Transverse colon (tissue), 4 donors: ENCODE measurements at places on chromosomes 7 and 10.

GRCh38 chr7:33065981-33066380 lies 3.4 kb upstream of the NT5C3A start:
- no peak for DNase-seq

DNA sequence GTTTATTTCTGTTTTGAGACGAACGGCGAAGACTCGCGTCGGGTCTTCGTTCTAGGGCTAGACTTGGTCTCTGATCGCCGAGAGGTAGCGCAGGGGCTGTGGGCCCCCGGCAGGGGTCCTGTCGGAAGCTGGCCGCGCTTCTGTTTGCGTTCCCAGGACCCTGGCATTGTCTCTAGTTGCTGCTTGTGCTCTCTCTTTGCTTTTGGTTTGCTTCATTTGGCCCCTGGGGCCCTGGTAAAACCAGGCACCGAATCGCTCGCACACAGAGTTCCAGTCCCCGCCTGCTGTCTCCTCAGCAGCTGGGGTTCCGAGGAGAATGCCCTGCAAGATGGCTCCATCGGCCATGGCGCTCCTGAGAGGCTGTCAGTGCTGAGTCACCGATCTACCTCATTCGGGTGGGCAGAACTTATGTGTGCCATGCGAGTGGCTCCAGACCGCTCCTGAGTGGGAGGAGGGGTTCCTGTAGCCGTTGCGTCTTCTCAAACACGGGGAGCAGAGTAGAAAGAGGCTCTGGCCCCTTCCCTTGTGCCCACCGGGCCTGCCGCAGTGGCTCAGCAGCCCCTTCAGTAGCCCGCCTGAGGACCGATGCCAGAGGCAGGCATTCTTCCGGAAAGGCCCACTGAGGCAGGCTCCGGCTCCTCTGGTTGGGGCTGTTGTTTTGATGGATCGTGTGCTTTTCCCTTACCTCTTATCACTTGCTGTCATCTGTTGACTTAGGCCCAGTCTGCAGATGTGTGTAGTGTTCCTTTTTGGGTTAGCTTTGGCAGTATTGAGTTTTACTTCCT lies 826 bp downstream of the CHPF2 start:
- DNase-seq = no peak

DNA sequence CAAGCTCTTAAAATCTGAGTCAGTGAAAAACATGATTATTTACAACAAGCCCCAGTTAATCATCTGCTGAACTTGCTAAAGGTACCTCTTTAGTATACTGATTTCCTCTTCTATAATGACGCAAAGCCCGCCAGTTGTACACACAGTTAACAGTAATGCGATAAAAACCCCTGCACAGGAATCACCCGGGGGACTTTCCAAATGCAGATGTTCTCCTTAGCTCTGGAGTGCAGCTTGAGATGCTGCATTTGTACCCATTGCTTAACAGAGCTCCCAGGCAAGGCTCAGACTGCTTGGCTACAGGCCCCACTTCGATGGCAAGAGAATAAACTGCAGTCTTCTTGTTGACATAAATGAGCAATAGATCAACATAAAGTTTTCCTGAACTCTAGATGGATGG lies 279.6 kb upstream of the HGF start:
- DNase-seq = no peak

DNA sequence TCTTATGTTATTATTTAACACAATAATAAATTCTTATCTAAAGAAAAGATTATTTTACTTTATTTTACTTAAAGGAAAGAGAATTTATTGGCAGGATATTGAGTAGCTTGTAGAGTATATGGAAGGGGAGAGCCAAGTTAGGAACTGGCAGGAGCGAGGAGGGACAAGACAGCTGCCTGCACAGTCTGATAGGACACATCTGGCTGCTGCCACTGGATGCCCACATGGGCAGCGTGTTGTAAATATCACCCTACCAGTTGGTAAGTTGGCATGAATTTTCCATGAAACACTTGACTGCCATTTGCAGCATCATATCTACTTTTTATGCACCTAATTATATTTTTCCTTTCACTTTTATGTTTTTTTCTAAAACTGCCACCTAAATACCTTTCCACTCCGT lies 19.6 kb downstream of the SRI start:
- no peak for DNase-seq

DNA sequence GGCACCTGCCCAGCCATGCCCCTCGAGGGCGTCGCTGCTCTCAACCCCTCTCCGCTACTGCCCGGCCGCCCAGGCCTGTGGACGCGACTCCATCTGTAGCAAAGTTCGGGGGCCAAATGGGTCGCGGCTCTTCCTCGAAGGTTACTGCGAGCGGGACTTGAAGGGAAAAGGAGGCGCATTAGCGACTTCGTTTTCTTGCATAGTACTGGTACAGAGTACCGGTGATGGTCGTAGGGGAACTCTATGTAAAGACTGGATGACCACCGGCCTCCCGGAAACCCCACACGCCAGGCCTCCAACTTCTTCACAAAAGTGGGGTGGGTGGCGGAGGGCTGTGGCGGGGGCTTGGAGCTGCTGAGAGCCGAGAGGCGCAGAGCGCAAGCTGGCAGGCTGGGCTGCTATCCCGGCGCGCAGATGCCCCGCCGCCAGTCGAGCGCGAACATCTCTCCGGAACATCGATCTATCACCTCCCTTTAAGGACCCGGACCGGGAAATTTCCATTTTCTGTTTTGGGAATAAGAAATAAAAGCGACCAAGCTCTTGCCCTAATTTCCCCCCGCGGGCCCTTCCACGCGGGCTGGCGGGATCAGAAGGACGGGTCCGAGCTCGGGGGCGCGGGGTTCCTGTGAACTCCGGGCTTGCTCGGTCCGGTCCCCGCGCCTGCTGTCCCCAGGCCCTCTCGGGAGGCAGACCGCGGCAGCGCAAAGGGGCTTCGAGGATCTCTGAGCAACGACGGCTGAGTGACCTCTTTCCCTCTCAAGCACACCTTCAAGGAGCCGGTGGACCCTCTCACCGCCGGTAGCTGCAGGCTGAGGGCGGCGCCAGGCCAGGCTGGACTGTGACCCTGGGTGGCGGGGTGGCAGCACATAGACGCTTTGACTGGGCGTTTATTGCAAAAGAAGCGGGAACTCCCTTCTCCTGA lies 12.2 kb upstream of the FEZF1 start:
- peak; percentile 35 for DNase-seq

DNA sequence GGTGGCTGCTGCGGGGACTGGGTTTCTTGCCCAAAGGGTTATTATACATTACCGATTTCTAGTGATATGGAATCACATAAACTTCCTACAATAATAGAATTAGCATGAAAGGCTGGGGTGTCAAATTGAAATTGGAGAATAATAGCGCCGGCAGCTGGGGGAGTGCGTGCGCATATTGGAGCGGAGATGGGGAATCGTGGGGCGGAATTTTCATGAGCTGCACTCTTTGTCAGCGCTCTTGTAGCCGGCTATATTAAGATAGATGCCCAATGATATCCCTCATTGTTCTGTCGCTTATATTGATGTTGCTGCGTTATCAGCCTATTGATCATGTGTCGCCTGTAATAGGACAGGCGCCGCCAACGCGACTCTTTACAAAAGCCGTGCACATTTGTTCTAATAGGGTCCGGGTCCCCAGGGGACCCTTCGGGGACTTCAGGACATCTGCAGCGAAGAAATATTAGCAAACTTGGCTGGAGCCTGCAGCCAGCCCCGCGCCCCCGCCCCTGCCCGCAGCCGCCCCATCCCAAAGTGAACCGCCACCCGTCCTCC lies 5.1 kb downstream of the UNCX start:
- DNase-seq = no peak

- no peak for DNase-seq
Measured at GRCh38 chr7:16816824-16817223, 12.0 kb upstream of the AGR2 start.

DNA sequence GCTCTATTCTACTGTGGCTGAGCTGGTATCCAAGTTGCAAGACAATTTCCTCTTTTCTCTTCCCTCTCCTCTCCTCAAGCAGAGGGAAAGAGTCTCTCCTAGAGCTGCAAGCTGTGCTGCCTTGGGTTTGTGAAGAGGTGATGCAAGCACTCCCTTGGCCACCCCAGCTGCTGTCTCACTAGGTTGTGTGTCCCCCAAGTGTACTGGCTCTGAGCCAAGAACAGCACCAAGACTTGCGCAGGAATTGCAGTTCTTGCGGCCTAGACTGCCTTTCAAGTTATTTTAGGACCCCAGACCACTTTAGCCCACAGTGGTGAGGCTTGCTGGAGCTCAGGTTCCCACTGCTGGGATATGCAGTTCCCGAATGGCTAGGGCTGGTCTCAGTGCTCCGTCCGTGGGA lies 411.6 kb downstream of the DPP6 start:
- no peak for DNase-seq

DNA sequence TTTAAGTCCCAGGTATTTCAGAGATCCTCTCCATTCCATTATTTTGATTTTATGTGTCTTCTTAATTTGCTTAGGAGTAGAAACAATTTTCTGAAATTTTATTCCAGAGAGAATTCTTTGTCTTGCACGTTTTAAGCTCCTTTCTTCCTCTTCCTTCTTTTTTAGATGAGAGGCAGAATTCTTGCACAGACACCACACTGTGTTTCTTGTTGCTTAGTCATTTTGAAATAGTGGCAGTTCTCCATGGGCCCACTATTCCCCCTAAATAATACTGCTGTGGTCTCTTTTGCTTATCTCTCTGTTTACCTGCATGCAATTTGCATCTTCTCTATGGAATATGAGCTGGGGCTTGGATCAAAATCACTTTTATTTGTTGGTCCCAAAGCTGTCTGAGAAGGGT lies 54.3 kb upstream of the WAC start:
- no peak for DNase-seq

DNA sequence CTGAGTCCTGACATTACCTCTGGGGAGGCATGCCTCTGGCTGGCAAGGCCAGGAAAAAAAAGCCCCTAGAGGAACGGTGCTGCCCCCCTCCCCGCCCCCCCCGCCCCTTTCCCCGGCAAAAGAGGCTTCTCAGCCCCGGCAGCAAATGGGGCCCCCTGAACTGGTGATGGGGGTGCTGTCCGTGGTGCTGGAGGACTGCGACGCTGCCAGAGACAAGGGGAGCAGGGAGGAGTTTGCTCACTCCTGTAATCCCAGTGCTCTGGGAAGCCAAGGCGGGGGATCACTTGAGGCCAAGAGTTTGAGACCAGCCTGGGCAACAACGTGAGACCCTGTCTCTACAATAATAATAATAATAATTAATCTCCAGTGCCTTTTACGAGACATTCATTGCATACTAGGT lies 23.7 kb downstream of the SRRM3 start:
- DNase-seq = no peak

DNA sequence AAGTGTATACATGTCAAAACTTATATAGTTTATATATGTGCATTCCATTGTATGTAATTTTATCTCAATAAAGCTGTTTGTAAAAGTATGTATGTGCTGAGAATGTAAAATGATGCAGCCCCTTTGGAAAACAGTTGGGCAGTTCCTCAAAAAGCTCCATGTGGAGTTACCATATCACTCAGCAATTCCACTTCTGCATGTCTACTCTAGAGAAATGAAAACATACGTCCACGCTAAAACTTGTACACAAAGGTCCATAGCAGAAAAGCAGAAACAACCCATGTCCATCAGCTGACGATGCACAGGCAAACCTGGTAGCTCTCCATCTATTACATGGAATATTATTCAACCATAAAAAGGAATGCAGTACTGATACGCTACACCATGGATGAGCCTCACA lies 8.3 kb upstream of the RGS10 start:
- no peak for DNase-seq

DNA sequence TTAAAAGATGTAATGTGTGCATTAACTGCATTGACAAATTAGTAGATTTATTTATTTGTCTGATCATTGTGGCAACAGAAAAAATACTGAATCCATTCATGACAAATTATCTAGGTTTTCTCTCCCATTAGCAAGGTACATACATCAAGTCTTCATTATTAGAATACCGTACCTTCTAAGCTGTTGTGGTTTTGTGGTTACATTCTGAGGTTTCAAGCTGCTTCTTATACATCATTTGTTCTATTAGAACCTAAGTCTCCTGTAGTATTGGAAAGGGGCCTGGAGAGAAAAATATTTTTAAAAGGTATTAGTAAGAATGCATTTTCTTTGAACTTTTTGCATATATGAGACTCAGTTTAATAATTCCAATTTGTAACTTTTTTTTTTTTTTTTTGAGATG lies 26.3 kb upstream of the CACNB2 start:
- no peak for DNase-seq

DNA sequence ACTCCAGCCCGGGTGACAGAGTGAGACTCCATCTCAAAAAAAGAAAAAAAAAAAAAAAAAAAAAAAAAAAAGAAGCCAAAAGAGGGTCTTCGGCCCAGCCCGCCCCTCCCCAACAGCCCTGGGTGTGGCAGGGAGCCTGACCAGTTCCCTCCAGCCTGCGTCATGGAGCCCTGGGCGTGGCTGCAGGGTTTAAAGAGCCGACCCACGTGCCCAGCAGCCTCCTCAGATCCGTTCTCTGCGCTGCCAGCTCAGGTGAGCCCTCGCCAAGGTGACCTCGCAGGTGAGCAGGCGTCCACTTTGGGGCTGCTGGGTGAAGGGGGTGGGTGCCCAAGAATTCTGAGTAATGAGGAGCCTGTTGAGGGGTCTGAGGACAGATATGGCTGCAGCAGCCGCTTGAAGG lies at the start of gene FXYD4:
Gene FXYD4, plus strand, starts transcription at position 219 of the 400 bp plus-strand sequence. CDS start 2,111 bp downstream, outside the sequence.
- peak; percentile 74 for DNase-seq

DNA sequence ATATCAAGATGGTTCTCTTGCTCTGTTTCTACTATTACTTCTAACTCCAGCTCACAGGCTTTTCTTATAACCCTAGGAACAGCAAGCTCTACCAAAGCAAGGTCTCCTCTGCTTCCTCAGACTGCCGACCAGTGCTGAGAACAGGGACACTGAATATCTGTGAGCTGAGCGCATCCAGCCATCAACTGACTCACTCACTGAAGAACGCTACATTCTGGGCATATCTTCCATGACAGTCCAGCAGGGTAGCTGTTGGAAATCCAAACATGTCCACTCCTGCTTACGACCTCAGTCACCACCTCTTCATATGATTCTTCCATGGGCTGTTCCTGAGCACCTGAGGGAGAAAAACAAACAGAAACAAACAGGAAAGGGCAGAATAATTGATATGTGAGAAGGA lies 2.8 kb downstream of the ZNF32 start:
- DNase-seq = no peak

DNA sequence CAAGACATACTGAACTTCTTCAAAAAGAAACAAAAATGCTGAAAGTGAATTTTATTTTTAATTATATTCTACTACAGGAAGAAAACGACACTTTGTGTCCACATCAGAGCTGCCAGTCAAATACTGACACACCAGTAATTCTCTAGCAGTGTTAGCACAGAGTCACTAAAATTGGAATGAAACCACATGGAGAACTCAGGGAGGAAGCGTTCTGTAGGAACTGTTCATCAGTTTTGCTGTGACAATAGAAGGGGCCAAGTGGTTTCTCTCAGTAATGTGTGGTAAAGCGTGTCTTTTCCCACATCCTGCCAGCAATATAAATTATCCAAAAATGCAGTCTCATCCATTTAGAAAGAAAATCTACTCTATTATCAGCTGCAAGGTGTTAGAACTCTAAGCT lies 683.3 kb downstream of the GRM8 start:
- DNase-seq = no peak

DNA sequence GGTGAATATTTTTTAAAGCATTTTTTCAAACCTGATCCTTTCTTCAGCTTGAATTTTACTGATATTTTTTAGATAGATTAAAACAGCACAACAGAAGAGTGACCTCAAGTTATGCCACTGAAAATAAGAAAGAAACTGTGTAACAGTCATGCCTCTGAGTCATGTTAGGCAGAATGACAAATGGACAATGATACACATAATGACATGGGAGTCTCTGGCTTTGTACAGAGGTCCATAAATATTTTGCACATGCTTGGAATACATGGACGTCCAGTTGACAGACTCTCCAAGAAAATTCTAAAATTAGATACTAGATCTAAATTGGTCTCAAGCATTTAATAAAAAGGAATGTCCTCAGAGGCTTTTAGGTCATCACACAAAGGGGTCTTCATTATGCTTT lies 21.9 kb upstream of the SEMA3A start:
- DNase-seq = no peak

- DNase-seq = no peak
Measured at GRCh38 chr10:527416-527815, 162.1 kb downstream of the DIP2C start.
